ENCODE measurements at places on chromosomes 5 and 9. TPM values are rescaled to one million over a fixed set of nuclear protein-coding genes. Genes with fewer than 3 reads are reported as not detected.

TIMD4 gene
- 4.5 TPM for total RNA-seq

ANKRD31 gene
- 0.81 TPM for total RNA-seq

DNA sequence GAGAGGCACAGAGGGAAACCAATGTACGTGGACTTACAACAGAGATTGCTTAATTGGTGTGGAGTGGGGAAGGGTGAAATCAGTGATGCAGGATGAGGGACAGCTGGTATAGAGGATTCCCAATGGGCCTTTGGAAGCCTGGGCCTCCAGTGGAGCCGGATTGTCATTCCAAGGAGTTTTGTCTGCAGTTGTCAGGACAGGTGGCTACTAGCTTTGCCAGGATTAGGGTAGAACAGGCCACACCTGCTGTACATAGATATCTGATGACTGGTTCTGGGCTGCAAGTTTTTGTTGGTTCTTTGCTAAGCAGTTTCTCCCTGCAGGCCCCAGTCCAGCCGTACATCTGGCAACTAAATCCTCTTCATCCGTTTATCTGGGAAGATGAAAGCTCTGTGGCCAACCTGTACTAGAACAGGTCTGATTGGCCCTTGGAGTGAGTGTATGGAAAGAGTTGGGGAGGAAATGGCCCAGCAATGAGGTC is 4.2 kb downstream of the SKP2 start:
- no peak for DNase-seq
- H3K4me1 ChIP-seq: peaks cover 12% of the 10 kb centered on the region
- no peak overlapping the region for H3K27ac ChIP-seq
- H3K27me3 ChIP-seq: no peaks in the 10 kb centered on the region

DNA sequence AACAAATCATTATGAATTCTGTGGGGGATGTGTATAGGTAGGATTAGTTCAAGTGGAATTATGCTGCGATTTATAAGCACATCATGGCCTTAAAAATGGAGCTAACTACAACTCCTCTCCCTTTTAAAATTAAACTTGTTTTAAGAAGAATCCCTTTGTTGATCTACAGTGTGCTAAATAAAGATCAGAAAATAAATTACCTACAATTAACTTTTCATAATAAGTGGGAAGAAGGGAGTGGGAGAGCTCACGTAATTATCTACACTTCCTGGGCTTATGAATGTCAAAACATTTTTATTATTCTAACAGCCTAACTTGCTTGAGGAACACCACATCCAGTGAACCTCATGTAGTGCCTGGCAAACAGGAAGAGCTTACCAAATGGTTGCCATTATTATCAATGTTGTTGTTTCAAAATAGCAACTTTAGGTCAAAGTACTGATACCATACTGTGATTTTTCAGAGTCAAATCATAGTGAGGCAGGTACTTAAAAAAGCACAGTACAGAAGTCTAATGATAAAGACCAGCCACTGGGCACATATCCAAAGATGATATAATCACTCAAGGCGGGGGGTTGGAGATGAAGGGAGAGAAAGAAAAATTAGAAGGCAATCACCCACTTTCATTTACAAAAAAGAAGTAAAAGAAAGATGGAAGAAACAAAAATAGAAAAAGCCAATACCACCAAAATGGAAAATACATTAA is 174.0 kb downstream of the RAPGEF6 start:
- H3K4me3 ChIP-seq: no peak overlapping the region
- DNase-seq: no peak
- no peaks in the 10 kb centered on the region for H3K27me3 ChIP-seq
- H3K4me1 ChIP-seq: peaks cover 6% of the 10 kb centered on the region

- H3K27ac ChIP-seq: no peak overlapping the region
- H3K4me1 ChIP-seq: peaks cover 28% of the 10 kb centered on the region
- no peak overlapping the region for H3K4me3 ChIP-seq
- H3K36me3 ChIP-seq: no peaks in the 10 kb centered on the region
Measured at GRCh38 chr9:91071184-91071990, 269.8 kb downstream of the SYK start.

- H3K36me3 ChIP-seq: no peaks in the 10 kb centered on the region
- H3K4me3 ChIP-seq: peak within 1 kb of the TSS; percentile 65
- no peaks in the 10 kb centered on the region for H3K27me3 ChIP-seq
Measured at GRCh38 chr9:137422604-137423513, at the start of the genes EXD3 and NOXA1. TSS of gene EXD3 (minus strand) at chr9:137423162. CDS start at chr9:137395357, 27,805 bp downstream. TSS of gene NOXA1 (plus strand) at chr9:137423393. CDS start at chr9:137423530, 137 bp downstream.
